LNCaP clone FGC (cell line): ENCODE measurements at places on chromosomes 12 and 14.

- no peak for DNase-seq
Measured at GRCh38 chr12:6548556-6548955, 7.3 kb downstream of the IFFO1 start.

GRCh38 chr12:63922474-63922873 is 78.0 kb downstream of the SRGAP1 start:
- DNase-seq: no peak

GRCh38 chr12:57173089-57173488 is 25.7 kb upstream of the LRP1-AS start:
- DNase-seq: no peak

GRCh38 chr14:33726685-33727084 is 224.2 kb downstream of the EGLN3 start:
- DNase-seq: no peak

DNA sequence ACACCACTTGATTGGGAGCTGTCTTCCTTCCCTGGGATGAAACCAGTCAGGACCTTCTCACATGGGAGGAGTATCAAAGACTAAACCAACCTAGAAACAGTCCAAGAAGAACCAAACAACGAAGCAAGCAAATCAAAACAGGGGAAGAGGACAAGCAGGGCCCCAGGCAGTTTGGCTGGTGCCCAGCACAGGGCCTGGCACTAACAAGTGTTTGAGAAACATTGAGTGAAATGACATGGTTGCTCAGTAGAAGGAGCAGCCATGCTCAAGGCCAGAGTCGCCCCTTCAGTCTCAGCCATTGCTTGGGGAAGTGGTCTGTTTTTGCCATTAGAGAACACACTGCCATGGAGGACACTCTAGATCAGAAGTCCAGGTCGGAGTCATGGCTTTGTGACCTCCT is 323.1 kb downstream of the CACNA1C start:
- peak; percentile 6 for DNase-seq

- DNase-seq: no peak
Measured at GRCh38 chr12:117622741-117623140, 261.3 kb upstream of the NOS1 start.

DNA sequence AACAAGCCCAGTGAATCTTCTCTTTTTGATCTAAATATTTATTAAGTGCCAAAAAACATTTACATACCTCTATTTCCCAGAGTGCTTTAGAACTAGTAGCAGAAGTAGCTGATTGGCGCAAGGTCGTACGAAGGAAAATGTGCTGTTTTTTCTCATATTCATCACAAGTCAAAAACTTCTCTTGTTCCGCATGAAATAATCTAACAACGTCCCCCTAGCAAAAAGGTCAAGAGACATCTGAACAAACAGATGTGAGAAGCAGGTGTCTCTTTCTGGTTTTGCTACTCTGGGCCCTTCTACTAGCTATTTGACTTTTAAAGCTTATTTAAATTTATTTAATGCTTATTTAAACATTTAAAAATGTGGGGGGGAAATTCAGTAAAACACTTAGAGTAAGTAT is 117.8 kb downstream of the ITPR2 start:
- DNase-seq: no peak

DNA sequence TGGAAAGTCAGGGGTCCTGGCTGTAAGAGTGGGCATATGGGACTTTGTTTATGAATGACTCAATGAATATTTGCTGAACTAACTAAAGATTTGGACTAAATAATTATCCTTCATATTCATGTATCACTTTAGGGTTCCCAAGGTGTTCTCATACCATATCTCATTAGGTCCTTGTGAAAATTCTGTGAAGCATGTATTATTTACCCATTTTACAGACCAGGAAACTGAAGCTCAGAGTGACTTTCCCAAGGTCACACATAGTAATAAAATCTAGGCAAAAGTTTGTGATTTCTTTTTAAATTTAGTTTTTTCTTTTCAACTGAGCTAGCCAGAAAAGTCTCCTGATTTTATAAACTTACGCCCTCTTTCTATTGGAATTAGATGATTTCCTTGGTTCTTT is 9.4 kb downstream of the PDE1B start:
- DNase-seq: no peak

DNA sequence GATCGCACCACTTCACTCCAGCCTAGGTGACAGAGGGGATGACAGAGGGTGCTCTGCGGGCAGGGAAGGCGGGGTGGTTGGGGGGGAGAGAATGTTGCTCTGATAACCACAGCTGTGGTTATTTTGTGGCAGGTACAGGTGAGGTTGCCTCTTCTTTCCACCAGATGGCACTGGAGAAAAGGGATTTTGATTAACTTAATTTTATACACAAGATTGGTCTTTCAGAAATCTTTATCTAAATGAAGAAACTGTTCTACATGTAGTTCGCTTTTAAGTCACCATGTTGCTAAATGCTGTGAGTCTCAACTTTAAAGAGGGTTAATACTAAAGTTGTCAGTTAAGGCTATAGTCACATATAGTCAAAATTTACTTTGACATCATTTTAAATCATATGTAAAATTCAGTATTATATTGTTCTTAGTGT is 25.7 kb downstream of the FGF23 start:
- DNase-seq: no peak

- no peak for DNase-seq
Measured at GRCh38 chr12:92058664-92059063, 87.0 kb downstream of the BTG1 start.

DNA sequence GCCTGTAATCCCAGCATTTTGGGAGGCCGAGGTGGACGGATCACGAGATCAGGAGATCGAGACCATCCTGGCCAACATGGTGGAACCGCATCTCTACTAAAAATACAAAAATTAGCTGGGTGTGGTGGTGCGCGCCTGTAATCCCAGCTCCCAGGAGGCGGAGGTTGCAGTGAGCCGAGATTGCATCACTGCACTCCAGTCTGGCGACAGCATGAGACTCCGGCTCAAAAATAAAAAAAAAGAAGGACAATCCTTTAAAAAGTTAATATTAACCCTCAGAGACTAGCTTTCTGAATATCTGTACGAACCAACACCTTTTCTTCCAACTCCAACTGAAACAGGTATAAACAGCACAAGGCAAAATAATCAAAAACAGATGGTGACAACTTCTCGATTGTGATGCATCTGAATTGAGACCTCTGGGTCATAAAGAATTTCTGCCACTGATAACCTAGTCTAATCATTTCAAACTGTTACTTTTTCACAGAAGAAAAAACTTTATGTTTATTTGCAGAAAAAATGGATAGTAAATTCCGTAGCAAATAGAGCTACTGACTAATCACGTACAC is 27.8 kb downstream of the CLIP1 start:
- DNase-seq: no peak

DNA sequence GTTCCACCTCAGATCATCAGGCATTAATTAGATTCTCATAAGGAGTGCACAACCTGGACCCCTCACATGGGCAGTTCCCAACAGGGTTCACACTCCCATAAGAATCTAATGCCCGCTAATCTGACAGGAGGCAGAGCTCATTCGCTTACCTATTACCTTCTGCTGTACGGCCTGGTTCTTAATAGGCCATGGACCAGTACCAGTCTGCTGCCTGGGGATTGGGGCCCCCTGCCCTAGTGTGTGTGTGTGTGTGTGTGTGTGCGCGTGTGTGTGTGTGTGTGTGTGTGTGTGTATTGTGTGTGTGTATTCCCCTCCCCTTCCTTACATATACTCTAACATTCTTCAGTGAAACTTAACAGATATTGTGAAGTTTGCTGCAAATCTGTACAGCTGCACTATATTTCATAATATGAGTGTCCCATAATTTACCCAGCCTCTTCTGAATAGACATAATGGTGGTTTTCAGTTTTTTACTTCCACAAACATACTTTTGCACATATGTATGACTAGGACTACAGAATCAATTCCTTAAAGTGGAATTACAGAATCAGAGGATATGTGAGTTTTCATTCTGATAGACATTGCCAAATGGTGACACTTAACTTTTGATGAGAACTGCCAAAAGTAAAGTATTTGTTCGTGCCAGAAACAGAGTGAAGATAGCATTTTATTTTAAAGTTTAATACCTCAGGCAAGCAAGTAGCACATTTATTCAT is 205.2 kb upstream of the EEA1 start:
- no peak for DNase-seq

GRCh38 chr14:72898448-72898847 is 4.5 kb upstream of the DPF3 start:
- no peak for DNase-seq

GRCh38 chr14:31419967-31420318 is 407 bp downstream of the HEATR5A start:
- peak; percentile 64 for DNase-seq

- DNase-seq: no peak
Measured at GRCh38 chr12:124790650-124791400, 72.8 kb downstream of the SCARB1 start.

GRCh38 chr14:23316300-23316699 is 5.0 kb upstream of the PABPN1 start:
- DNase-seq: no peak

- no peak for DNase-seq
Measured at GRCh38 chr12:6782850-6783566, 6.3 kb upstream of the CD4 start.

DNA sequence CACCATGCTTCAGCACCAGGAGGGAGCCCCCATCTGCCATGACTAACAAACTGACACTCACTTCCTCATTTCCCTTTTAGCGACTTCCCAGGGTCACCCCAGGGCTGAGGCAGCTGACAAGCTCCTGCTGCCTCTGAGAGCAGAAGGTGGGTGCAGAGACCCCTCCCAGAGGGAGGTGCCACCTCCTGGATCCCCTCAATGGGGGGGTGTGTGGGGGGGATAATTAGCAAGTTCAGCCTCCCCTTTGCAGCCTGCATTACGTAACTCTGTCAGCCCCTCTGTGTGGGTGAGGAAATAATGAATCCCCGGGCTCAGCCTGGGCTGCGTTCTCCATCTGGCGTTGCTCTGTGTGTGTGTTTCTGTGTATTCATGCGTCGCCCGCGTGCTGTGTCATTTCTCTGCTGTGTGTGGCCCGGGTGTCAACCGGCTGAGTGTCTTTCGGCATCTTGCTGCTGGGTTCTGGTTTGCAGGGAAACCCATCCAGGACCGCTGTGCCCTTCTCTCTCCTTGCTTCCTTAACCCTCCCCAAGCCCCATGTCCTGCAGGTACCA is 28.0 kb downstream of the NOS1 start:
- DNase-seq: no peak

DNA sequence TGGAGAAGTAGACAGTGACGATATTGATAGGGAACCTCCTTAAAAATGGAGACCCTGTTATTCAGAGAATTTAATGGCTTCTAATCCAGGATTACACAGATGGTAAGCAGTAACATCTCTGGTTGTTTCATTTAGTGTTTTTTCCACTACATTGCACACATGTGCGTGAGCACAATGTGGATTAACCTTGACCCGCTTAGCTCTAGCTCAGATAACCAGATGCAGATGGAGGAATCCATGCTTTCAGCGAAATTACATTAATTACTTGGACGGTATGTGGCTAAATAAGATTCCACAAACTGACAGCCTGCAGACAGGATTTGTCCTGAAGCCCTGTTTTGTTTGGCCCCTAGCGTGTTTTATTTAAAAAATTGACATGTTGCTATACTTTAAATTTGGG is 378.4 kb downstream of the CCDC91 start:
- DNase-seq: no peak

GRCh38 chr14:50859296-50859624 is 12.6 kb upstream of the ABHD12B start:
- no peak for DNase-seq

GRCh38 chr12:50055831-50056638 is 1.4 kb upstream of the ASIC1 start:
- DNase-seq: no peak

DNA sequence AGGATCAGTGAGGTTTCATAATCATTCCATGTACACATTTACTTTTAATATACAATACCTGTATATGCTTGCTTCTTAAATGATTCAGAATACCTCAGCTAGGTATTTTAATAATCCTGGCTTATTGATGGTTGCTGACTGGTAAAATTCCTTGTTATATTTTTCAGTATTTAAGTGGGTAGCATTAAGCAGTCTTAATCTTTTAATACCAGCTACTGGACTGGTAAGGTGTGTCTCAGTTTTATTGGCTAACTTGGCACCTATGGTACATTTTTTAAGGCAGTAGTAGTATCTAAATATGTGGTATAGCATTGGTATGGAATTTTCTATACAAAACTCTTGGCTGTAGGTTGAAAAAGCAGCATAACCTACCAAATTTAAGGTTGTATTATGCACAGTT is 96.6 kb downstream of the RAD52 start:
- DNase-seq: peak; percentile 22

DNA sequence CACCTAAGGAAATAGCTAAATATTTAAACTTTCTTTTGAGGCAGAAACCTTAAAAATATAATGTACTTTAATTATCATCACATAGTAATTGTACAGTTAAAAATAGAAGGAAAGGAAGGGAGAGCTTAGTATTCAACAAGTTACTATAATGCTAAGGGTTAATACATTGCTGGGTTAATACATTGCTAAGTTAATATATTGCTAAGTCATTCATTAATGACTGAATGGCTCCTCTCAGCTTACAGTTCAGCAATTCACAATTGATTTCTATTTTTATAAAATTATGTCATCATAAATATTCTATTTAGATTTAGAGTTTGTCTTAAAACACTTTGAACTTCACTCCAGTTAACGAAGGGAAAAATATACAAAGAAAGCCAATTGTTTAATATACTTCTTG is 207.9 kb downstream of the BMP4 start:
- DNase-seq: no peak

DNA sequence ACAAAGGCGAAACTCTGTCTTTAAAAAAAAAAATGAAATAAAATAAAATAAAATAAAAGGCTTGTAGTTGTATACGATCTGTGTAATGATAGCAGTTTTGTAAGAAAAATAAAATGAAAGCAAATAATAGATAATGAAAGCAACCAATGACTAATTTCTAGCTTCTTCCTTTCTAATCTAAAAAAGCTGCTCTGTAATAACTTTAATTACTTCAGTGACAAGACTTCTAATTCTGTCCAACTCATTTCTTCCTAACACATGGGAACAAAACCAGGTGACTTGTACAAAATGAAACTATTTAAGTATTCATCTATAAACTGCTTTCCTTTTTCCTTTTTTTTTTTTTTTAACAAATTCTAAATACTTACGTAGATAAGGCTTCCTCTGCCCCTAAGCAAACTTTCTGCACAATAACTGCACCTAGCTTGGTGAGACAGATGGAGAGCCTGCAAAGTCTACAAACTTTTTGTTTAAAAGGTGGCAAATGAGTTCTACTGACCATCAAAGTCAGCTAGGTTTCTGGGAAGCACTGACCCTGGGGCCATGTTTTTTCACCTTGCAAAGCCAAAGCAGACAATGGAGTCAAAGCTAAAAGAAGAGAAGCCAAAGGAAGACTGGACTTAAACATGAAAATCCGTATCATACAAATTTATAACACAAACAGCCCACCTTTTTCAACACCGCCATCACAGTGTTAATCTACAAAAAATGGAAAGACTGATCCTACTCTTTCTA is 28.2 kb downstream of the DENND5B start:
- no peak for DNase-seq
